NCI-H345 (cell line): ENCODE measurements at places on chromosomes 16 and 17.

GRCh38 chr17:63853260-63853659 is 10.8 kb upstream of the SMARCD2 start:
- DNase-seq, result no peak

DNA sequence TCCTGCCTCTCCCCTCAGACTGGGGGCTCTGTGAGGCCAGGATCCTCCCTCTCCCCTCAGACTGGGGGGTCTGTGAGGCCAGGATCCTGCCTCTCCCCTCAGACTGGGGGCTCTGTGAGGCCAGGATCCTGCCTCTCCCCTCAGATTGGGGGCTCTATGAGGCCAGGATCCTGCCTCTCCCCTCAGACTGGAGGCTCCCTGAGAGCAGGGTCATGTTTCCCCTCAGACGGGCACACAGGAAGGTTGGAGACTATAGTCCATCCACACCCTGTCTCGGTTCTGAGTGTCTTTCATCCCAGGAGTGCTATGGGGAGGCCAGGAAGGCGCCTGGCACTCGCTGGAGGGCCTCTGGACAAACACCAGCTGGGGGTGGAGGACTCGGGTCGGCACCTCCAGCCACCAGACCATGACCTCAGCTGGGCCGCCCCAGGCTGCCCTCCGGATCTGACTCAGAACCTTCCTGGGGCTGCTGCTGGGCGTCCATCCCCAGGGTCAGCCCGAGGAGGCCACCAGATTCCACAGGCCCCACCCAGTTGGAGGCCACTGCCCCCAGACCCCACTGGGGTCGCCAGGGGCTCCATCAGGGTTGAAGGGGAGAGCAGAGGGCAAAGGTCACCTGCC is 21.9 kb upstream of the DLX4 start:
- DNase-seq, result no peak

GRCh38 chr16:64321066-64321465 is 800.8 kb downstream of the CDH11 start:
- DNase-seq, result no peak

DNA sequence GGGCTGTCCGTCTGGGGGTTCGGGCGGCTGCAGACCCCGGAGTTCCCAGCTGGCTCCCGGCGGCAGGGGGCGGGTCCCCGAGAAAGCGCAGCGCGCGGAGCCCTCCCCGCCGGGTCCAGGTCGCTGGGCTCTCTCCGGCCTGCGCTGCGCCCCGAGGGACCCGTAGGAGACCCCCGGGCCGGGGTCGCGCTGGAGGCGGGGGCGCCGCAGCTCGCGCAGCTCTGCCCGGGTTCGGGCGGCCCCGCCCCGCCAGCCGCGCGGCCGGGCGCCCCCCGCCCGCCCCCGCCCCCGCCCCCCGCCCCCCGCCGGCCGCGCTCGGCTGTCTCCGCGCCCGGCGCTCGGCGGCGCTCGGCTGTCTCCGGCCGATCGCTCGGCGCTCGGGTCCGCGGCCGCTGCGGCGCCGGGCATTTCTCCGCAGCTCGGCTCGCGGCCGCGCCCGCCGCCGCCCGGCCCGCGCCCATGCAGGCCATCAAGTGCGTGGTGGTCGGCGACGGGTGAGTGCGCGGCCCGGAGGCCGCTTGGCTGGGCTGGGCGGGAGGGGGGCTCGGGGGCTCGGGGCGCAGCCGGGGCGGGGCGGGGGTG is at the start of gene RAC3:
TSS of gene RAC3 (plus strand) at position 376 of the 582 bp plus-strand sequence. CDS start at position 460, 84 bp downstream.
- peak; percentile 73 for DNase-seq

DNA sequence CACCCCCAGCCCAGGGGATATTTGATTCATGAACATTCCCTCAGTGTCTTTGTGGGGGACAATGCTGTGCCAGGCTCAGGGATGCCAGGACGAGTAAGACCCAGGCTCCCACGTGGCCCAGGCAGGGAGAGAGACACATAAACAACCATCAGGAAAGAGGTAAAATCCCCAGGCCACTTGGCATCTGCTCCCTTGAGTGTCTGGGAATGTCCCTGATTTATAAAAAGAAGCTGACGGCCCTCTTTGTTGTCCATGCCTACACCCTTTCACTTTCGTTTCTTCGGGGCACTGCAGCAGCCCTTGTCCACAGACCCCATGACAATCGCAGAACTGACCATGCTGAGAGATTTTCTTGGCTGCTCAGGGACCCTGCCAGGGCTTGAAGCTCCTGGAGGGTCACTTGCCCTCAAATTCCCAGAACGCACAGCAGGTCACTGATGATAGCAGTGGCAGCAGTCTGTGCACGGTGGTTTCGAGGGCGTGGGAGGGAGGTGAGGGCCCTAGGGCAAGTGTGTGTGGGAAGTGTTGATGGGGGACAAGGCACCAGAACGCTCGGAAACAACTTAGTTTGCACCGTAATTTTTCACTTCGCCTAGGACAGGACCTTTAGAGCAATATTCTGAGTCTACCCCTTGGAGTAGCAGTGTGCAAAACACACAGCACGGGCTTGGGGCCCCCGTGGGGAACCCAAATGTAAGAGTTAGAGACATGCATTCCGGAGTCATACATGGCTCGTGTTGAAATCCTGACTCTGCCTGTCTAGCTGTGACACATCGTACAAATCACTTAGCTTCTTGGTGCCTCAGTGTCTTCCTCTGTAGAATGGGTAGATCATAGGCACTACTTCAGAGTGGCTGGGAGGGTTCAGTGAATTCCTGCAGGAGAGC is 4.7 kb downstream of the NOD2 start:
- DNase-seq, result no peak

GRCh38 chr17:52306314-52306713 is 147.8 kb upstream of the CA10 start:
- DNase-seq, result no peak

GRCh38 chr17:50624321-50624934 is 10.3 kb upstream of the ABCC3 start:
- no peak for DNase-seq

- no peak for DNase-seq
These were observed 7.2 kb downstream of the SMTNL2 start for GRCh38 chr17:4591529-4591928.

- no peak for DNase-seq
These were observed 34.2 kb downstream of the ENGASE start for GRCh38 chr17:79108870-79109269.

DNA sequence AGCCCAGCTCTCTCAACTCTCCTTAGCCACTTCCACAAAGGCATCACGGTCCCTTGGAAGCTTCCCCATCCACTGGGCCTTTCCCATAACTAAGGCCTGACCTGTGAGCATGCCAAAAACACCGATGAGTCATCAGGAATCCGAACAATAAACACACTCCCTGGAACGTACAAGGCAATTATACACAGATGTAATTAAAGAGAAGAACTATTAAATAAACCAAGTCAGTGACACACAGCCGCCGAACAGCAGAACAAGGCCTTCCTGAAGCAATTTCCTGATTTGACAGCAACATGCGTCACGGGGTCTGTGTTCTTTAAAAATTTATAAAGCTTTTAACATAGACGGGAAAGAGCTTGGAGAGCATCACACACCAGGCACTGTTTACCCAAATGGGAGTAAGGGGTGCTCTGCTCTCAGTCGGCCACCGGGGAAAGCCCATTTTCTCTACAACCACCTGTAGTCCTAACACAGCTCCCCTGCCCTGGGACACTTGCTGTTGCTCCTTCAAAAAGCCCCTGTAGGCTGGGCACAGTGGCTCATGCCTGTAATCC is 29.4 kb downstream of the COG7 start:
- peak; percentile 2 for DNase-seq

- DNase-seq, result no peak
These were observed 14.3 kb downstream of the ZNF213 start for GRCh38 chr16:3149193-3149530.

DNA sequence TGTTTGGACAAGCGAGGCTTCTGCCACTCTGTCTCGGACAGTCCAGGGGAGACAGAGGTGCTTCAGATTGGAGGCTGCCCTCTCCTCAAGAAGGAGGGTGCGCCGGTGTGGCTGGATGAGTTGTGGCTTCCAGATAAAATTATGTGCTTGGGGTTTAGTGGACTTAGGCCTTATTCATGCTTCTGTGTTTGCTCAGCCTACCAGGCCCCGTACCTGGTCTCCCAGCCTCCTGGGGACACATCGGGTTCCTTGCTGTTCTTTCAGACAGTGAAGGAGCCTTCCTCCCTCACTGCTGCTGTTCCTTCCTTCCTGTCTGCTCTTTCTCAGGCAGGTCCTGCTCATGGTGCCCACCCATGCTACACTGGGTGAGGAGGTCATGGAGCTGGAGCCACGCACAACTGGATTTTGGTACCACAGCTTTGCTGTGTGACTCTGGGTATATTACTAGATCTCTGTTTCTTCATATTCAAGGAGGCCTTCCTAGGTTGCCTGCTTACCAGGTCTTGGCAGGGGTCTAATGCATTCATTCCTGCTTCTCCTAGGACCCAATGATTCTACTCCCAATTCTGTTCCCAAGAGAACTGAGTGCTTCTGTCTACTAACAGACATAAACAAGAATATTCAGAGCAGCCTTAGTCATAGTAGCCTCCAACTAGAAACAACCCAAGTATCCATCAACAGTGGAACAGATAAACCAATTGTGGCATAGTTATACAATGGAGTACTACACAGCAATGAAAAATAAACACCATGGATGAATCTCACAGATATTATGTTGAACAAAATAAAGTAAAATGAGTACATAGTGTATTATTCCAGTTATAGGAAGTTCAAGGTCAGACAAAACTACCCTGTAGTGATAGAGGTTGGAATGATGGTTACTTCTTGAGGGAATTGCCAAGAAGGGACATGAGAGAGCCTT is 121.7 kb downstream of the CMIP start:
- no peak for DNase-seq

DNA sequence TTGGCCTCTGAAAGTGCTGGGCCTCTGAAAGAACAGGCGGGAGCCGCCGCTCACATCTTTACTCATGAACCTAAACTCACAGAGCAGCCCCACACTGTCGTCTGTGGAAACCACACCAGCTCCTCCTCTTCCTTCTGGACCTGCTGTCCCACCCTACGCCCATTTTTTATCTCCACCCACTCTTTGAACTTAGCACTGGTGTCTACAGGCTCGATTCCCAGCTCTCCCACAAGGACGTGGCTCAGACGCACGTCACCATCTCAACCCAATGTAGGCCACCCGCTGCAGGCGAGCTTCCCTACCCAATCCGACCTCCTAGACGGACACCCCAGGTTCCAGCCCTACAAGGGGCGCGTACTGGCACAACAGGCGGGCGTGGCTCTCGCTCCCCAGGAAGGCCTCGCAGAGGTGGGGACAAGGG is 62.2 kb downstream of the NXN start:
- DNase-seq, result no peak
